Adrenal gland (tissue), 19 donors: ENCODE measurements at places on chromosomes 3 and 15.

- peaks cover 5% of the 10 kb centered on the region for H3K4me1 ChIP-seq
- no peaks in the 10 kb centered on the region for H3K36me3 ChIP-seq
- no peak for DNase-seq
- no peaks in the 10 kb centered on the region for H3K27me3 ChIP-seq
- no peak overlapping the region for H3K27ac ChIP-seq
- H3K4me3 ChIP-seq: no peak overlapping the region
Observed at GRCh38 chr15:56207092-56207491, 36.6 kb downstream of the RFX7 start.

GRCh38 chr3:135811651-135812050 lies 153.9 kb upstream of the PPP2R3A start:
- no peak overlapping the region for H3K27ac ChIP-seq
- peaks cover 10% of the 10 kb centered on the region for H3K27me3 ChIP-seq
- H3K36me3 ChIP-seq: no peaks in the 10 kb centered on the region
- DNase-seq: no peak
- H3K4me3 ChIP-seq: no peak overlapping the region
- H3K4me1 ChIP-seq: no peaks in the 10 kb centered on the region

DNA sequence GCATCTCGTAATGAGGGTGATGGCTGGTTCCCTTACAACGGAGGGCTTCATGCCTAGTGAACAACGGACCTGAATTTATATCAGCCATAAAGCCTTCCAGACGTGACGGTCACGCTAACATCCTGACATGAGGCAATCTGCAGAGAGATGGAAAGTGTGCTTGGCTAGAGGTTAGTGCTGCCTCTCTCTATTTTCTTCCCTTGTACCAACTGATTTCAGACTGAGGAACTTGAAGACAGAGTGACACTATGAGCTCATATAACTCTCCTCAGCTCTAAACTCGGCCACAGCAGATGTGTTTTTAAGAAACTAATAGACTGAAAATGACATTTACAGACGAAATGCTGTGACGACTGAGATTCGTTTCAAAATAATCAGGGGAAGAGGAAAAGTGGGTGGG lies 122.4 kb downstream of the XXYLT1 start:
- H3K4me1 ChIP-seq: no peaks in the 10 kb centered on the region
- H3K27ac ChIP-seq: no peak overlapping the region
- no peaks in the 10 kb centered on the region for H3K27me3 ChIP-seq
- no peak for DNase-seq

DNA sequence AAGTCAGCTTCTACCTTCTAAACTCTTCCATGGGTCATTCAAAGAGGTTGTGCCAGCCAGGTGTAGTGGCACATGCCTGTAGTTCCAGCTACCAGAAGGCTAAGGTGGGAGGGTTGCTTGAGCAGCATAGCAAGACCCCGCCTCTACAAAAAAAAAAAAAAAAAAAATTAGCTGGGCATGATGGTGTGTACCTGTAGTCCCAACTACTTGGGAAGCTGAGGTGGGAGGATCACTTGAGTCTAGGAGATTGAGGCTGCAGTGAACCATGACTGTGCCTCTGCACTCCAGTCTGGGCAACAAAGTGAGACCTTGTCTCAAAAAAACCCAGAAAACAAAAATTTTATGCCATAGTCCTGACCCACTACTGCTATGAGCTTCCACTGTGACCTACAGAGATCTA lies 126.8 kb downstream of the MDFIC2 start:
- H3K4me3 ChIP-seq: no peak overlapping the region
- no peaks in the 10 kb centered on the region for H3K4me1 ChIP-seq
- H3K27ac ChIP-seq: no peak overlapping the region
- no peaks in the 10 kb centered on the region for H3K27me3 ChIP-seq
- H3K36me3 ChIP-seq: no peaks in the 10 kb centered on the region

- H3K4me1 ChIP-seq: no peaks in the 10 kb centered on the region
- no peak overlapping the region for H3K27ac ChIP-seq
- no peak for DNase-seq
- H3K4me3 ChIP-seq: no peak overlapping the region
- no peaks in the 10 kb centered on the region for H3K36me3 ChIP-seq
Observed at GRCh38 chr3:179512378-179512777, 50.3 kb upstream of the ACTL6A start.
